ENCODE measurements at places on chromosomes 1 and 21. TPM values are rescaled to one million over a fixed set of nuclear protein-coding genes. Genes with fewer than 3 reads are reported as not detected.

DNA sequence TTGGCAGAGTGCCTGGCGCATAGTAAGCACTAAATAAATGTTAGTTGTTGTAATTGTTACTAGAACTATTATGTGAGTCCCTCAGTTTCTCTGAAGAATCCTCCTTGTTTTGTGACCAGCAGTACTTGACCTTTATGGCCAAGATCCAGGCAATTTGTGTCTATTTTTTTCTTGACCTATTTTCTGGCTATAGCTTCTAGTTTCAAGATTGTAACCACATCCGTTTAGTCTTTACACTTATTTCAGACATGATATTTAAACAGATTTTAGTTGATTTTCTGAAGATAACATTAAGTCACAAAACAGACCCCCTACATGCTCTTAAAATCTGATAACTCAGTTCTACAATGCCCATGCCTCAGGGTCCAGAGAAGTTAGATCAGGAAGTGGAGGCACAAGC is 50.3 kb downstream of the CDC7 start:
- DNase-seq, result no peak
- H3K4me1 ChIP-seq, result peaks cover 5% of the 10 kb centered on the region
- no peaks in the 10 kb centered on the region for H3K36me3 ChIP-seq
- H3K27me3 ChIP-seq, result no peaks in the 10 kb centered on the region
- no peak overlapping the region for H3K27ac ChIP-seq

DNA sequence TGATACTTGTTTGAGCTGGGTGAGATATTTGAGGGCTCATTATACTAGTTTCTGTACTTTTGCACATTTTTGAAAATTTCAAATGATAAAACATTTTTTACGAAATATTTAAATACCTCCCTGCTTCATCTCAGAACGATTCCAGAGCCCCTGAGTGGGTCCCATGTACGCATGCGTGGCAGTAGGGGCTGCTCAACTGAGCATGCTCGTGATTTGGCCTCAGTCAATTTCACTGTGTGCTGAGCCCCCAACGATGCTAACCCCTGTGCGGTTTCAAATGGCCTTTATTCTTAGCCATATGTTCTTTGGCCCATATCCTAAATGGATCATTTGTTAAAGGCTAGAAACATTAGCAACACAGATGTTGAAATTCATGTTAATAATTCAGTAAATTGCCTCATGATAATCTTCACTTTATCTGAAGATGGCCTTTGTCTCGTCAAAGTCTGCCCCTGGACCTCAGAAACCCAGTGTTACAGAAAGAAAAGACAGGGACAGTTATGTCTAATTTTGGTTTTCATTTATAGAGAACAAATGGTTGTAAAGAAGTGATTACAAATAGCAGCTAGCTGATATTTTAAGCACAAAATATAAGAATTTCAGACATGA is 108.2 kb downstream of the MRPS6 start:
- no peaks in the 10 kb centered on the region for H3K36me3 ChIP-seq
- DNase-seq, result no peak
- no peaks in the 10 kb centered on the region for H3K4me1 ChIP-seq
- no peak overlapping the region for H3K4me3 ChIP-seq

GRCh38 chr1:2646837-2647236 is 14.0 kb upstream of the MMEL1 start:
- no peak overlapping the region for H3K4me3 ChIP-seq
- H3K4me1 ChIP-seq, result peaks cover 5% of the 10 kb centered on the region
- H3K27me3 ChIP-seq, result no peaks in the 10 kb centered on the region
- H3K36me3 ChIP-seq, result no peaks in the 10 kb centered on the region

GRCh38 chr1:230072866-230073265 is 5.8 kb downstream of the GALNT2 start:
- no peaks in the 10 kb centered on the region for H3K27me3 ChIP-seq
- H3K4me3 ChIP-seq, result no peak overlapping the region
- DNase-seq, result no peak
- no peaks in the 10 kb centered on the region for H3K4me1 ChIP-seq
- H3K27ac ChIP-seq, result no peak overlapping the region

DNA sequence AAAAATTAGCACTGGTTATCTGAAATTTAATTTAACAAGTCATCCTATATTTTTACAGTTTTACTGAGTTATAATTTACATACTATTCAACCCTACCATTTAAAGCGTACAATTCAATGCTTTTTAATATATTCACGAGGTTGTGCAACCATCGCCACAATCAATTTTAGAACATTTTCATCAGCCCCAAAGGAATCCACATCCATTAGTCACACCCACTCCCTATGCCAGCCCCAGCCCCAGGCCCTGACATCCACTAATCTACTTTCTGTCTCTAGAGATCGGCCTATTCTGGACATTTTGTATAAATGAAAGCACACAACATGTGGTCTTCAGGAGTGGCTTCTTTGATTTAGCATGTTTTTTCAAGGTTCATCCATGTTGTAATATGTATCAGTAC is 134.7 kb downstream of the PSMG1 start:
- no peak for DNase-seq
- H3K4me3 ChIP-seq, result no peak overlapping the region
- no peaks in the 10 kb centered on the region for H3K27me3 ChIP-seq
- no peaks in the 10 kb centered on the region for H3K4me1 ChIP-seq
- no peak overlapping the region for H3K27ac ChIP-seq

DNA sequence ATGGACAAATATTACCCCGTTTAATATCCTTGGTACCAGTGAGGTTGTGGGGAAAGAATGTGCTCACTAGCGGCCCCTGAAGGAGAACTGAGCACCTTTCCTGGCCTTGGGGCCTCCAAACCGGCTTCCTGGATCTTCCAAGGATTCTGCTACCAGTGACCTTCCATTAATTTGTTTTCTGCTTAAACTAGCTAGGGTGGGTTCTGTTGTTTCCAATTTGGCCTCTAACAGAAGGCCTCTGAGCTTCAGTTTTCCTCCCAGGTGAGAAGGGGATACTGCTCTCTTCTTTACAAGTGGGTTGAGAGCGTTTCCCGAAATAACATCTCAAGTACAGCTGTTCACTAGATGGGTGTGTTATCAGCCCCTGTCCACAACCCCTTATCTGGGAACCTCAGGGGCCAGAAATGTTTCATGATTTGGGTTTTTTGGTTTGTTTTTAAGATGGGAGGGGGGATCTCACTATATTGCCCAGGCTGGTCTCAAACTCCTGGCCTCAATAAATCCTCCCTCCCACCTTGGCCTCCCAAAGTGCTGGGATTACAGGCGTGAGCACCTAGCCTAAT is 16.9 kb upstream of the IFNGR2 start:
- no peak overlapping the region for H3K27ac ChIP-seq
- no peaks in the 10 kb centered on the region for H3K27me3 ChIP-seq
- H3K4me1 ChIP-seq, result peaks cover 35% of the 10 kb centered on the region

GRCh38 chr1:91026777-91027176 is 4.9 kb upstream of the ZNF644 start:
- no peak overlapping the region for H3K27ac ChIP-seq
- no peak overlapping the region for H3K4me3 ChIP-seq
- H3K27me3 ChIP-seq, result no peaks in the 10 kb centered on the region
- no peaks in the 10 kb centered on the region for H3K36me3 ChIP-seq
- DNase-seq, result no peak
- peaks cover 12% of the 10 kb centered on the region for H3K4me1 ChIP-seq

GRCh38 chr1:169475806-169476387 is 9.8 kb downstream of the SLC19A2 start:
- no peak overlapping the region for H3K27ac ChIP-seq
- no peaks in the 10 kb centered on the region for H3K4me1 ChIP-seq
- no peak overlapping the region for H3K4me3 ChIP-seq
- no peaks in the 10 kb centered on the region for H3K27me3 ChIP-seq

LPAR3 gene
- total RNA-seq, result 0.11 TPM

ANP32E gene
- 98.6 TPM for total RNA-seq

RNU1-3 gene
- 2,678 TPM for total RNA-seq

Data from GM12878 (cell line).